ENCODE measurements at places on chromosomes 3 and 15.

DNA sequence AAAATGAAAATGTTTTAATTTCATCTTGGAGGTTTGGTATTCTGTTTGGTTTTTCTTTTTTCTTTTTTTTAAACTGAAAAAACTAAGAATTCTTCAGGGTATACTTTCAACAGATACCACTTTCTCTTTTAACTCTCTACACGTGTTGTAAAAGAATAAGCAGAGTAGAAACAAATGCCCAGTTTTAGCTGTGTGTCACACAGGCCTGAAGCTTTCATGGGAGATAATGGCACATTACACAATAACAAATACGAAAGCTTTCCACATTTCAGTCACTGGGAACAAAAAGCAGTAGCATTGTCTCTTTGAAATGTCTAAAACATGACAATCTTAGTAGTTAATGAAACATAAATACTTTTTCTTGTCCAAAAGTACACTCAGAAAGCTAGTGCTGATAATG lies 818.5 kb downstream of the TBL1XR1 start:
- no peak for ATAC-seq

- ATAC-seq = peak; percentile 12
Observed at GRCh38 chr3:32961189-32961715, 9.8 kb downstream of the CCR4 start.

GRCh38 chr3:123296836-123297626 lies 95.3 kb downstream of the SEC22A start:
- ATAC-seq = no peak

- no peak for ATAC-seq
Observed at GRCh38 chr3:23320586-23321570, 117.8 kb downstream of the UBE2E2 start.

GRCh38 chr3:111802163-111802625 lies 56.9 kb upstream of the PHLDB2 start:
- ATAC-seq = no peak

- no peak for ATAC-seq
Observed at GRCh38 chr15:27512281-27513001, 541.5 kb downstream of the GABRG3 start.

- no peak for ATAC-seq
Observed at GRCh38 chr3:146813496-146813895, 208.3 kb upstream of the PLSCR5 start.

DNA sequence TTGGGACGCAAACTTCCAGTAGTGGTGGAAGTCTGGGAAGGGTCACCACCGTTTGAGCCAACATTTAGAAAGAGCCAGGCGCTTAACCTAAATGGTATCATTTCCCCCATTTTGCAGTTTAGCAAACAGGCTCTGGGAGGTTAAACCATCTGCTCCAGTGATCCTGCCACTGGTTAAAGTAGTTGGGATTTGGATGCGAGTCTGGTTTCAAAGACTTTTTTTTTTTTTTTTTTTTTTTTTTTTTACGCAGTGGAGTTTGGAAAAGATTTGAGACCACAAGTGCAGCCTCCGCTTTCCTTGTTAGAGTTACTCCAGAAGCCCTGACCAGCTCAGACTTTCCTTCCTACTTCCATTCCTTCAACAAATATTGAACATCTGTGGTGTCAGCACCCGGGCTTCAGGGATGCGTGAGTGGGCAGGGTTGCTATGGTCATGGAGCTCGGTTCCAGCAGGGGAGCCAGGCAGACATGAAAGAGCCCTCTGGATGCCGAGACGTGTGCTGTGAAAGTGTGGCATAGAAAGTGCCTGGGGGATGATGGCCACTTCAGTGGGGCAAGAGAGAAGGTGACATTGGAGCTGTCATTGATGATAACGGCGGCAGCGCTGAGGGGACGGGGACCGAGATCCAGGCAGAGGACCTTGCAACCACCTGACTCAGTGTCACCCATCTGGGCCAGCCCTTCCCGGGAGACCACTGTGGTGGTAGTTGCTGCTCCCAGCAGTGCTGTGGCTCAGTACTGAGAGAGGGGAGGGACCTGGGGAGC lies 1.1 kb upstream of the RNU6-1 start:
- no peak for ATAC-seq

DNA sequence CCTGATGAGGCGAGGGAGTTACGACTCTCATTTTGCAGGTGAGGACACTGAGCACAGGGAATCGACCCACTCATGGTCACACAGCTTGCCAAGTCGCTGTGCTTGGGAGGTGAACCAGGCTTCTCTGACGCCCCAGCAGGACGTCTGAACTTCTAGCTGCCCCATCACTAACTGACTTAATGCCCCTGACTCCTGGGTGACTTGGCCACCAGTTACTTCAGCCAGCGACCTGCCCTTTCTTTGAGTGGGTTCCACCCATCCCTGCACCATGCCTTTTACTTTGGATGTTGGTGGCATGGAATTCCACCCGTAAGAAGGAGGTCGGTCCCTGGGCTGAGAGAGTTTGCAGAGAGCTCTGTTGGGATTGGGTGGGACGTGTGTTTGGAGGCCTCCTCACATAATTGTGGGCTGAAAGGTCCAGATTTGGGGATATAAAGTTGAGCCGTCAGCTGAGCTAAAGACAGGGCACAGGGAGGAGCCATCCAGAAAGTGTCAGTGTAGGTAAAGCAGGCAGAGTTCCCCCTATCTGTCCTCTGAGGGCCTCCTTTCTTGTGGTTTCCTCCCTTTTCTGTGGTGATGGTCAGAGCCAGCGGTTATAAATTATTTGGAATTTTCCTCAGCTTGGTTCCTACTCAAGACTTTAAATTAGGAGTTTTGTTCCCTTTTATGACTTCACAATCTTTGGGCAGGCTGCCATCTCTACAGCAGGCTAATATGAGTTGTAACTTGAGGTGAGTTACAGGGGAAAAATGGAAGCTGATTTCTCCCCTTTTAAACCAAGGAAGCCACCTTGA lies 55.0 kb downstream of the FLNB start:
- no peak for ATAC-seq

DNA sequence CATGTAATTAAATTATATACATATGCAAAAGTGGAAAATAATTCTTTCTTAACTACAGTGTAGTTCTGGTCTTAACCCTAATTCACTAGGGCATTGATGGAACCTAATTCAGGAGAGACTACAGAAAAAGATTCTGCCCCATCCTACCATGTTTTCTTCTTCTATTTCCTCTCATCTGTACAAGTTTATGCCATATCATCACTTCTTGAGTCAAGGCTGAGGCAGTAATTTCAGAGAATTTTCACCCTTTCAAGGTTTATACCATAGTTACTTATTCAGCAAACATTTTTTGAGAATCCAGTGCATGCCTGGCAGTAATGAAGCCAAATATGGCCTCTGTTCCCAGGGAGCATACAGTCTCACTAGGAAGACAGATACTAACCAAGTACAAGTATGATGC lies 33.4 kb downstream of the SHOX2 start:
- ATAC-seq = no peak
